ENCODE measurements at places on chromosomes 16 and 17.

DNA sequence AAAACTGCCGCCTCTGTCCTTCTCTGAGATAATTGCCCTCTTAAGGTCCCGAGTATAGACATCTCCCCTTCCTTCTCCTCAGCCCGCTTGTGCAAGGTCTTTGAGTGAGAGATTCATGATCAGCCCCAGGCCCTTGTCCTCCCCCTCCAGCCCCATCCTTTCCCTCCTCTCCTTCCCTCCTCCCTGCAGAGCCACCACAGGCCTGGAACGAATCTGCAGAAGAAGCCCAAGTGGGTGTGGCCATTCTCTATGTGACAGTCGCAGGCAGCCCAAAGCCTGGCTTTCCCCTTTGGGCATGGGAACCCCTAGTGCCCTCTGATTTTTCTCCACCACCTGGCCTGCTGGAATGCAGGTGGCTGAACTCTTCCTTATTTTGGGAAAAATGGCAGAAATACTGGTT is 7.2 kb upstream of the NDRG4 start:
- no peak for DNase-seq

- DNase-seq, result no peak
Measured at GRCh38 chr16:55496509-55497145, 12.2 kb upstream of the LPCAT2 start.

- DNase-seq, result no peak
Measured at GRCh38 chr17:35923609-35924114, 6.9 kb downstream of the RDM1 start.

DNA sequence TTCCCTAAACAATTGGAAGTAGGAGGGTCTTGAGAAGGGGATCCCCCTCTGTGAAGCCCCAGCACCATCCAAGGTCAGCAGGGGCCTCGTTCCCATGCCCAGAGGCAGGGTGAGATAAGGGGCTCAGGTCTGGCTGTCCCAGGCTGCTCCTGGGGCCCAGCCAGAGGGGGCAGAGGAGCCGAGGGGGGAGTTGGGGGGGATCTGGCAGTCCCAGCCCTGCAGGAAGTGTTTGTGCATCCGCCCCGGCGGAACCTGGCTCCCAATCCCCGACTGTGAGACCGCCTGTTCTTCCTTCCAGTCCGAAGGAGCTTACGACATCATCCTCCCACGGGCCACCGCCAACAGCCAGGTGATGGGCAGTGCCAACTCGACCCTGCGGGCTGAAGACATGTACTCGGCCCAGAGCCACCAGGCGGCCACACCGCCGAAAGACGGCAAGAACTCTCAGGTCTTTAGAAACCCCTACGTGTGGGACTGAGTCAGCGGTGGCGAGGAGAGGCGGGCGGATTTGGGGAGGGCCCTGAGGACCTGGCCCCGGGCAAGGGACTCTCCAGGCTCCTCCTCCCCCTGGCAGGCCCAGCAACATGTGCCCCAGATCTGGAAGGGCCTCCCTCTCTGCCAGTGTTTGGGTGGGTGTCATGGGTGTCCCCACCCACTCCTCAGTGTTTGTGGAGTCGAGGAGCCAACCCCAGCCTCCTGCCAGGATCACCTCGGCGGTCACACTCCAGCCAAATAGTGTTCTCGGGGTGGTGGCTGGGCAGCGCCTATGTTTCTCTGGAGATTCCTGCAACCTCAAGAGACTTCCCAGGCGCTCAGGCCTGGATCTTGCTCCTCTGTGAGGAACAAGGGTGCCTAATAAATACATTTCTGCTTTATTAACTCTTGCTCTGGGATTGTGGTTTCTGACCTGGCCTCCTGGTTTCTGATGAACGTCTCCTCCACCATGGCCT is 14.9 kb downstream of the GPRC5C start:
- peak; percentile 56 for DNase-seq

- no peak for DNase-seq
Measured at GRCh38 chr16:23280483-23280967, 21.6 kb upstream of the SCNN1B start.

DNA sequence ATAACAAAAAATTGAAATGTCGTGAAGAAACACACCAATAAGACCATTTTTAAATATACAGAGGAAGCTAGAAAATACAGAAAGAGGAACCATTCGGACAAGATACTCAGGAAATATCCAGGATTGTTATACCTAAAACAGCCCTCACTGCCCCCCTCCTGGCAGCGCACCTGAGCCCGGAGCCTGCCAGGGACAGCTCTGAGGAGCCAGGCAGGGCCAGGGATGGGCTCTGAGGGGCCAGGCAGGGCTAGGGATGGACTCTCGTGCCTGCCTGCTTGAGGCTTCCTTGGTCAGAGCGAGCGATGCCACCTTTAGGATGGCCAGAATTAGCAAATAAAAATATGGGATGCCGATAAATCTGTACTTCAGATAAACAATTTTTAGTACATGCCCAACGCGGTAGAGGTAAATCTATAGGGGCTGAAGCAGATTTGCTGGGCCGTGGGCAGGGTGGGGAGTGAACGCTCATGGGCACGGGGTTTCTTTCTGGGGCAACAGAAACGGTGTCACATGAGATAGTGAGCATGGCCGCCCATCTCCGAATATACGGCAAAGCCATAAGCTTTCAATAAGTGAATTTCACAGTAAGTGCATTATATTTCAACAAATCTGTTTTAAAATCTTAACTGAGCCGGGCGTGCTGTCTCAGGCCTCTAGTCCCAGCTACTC is 18.2 kb upstream of the CSNK1D start:
- no peak for DNase-seq

GRCh38 chr16:80680046-80680445 is 124.4 kb downstream of the CDYL2 start:
- DNase-seq, result no peak

GRCh38 chr16:53849994-53850393 is 146.0 kb downstream of the FTO start:
- DNase-seq, result no peak

GRCh38 chr16:12502676-12503075 is 301.0 kb downstream of the CPPED1 start:
- no peak for DNase-seq

DNA sequence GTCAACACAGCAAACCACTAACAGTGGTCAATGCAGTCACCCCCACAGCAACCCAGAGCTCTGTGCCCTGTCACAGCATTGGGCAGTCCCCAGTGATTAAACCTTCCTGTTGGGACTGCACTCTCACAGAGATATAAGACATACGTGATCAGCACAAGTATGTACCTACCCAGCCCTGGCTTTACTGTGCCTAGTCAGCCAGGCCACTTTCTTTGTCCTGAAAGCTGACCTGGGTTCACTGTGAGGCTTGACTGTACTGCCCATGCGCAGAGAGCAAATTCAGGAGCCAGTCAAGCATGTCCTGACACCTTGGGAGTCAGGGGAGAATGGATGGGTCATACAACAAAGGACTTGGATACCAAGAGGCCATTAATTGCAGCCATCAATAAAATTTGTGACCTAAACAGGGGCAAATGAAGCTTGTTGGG is 10.9 kb upstream of the TMEM170A start:
- DNase-seq, result no peak

DNA sequence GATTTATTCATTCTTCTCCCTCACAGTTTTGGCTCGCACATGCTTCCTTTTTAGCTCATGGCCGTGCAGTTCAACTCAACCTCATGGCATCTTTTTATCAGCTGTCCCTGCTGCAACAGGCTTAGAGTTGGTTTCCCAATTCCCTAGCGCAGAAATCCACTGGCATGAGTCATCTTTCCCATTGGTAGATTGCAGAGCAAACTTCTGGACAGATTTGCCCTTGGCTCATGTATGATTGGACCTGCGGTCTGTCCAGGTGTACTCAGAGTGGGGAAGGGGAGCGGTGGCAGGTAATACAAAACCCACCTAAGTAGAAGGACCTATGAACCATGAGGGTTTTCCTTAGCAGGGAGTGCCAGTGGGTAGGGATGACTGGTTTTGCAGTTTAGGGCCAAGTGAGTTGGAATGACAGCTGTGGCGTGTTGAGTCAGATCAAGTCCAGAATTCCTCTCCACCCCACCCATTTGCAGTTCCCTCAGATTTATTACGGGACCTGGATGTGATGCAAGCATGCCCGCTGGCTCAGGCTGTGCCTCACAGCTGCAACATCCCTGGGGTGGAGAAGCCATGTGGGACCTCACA is 584.7 kb downstream of the WWOX start:
- DNase-seq, result no peak

- DNase-seq, result peak; percentile 74
Measured at GRCh38 chr17:63701868-63702720, 2.2 kb upstream of the LIMD2 start.

DNA sequence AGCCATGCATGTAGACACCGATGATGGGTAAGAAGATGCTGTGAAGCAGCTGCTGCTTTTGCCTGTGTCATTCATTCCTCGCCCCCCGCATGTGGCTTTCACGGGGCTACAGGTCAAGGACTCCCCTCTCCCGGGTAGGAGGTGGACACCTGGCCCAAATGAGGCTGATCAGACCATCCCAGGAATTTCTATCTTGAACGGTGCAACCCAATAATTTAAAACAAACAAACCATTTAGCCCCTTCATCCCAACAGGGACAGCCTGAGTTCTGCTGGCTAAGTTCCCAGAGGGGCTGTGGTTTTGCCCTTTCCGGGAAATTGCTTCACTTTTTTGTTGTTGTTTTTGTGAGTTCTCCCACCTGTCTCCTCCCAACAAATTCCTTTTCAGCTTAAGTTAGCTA is 137.7 kb upstream of the CDH5 start:
- no peak for DNase-seq

- no peak for DNase-seq
Measured at GRCh38 chr17:8889458-8890210, 22.2 kb upstream of the PIK3R6 start.

GRCh38 chr17:79323566-79323965 is 248.9 kb downstream of the ENGASE start:
- no peak for DNase-seq

- DNase-seq, result no peak
Measured at GRCh38 chr16:12488371-12488770, 315.3 kb downstream of the CPPED1 start.

DNA sequence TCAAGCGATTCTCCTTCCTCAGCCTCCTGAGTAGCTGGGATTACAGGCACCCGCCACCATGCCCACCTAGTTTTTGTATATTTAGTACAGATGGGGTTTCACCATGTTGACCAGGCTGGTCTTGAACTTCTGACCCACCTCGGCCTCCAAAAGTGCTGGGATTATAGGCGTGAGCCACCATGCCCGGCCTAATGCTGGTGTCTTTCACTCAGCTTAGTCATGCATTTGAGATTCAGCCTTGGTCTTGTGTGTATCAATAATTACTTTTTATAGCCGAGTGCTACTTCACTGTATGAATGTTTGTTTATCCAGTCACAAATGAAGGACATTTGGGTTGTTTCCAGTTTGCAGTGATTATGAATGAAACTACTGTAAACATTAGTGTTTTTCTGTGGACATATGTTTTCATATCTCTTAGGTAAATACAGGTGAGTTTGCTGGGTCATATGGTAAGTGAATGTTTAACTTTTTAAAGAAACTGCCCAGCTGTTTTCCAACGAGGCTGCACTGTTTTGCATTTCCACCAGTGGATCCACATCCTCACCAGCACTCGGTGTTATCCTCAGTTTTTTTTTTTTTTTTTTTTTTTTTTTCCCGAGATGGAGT is 11.0 kb upstream of the PLCG2 start:
- no peak for DNase-seq

- peak; percentile 57 for DNase-seq
Measured at GRCh38 chr17:82917699-82918345, 78.0 kb upstream of the ZNF750 start.

DNA sequence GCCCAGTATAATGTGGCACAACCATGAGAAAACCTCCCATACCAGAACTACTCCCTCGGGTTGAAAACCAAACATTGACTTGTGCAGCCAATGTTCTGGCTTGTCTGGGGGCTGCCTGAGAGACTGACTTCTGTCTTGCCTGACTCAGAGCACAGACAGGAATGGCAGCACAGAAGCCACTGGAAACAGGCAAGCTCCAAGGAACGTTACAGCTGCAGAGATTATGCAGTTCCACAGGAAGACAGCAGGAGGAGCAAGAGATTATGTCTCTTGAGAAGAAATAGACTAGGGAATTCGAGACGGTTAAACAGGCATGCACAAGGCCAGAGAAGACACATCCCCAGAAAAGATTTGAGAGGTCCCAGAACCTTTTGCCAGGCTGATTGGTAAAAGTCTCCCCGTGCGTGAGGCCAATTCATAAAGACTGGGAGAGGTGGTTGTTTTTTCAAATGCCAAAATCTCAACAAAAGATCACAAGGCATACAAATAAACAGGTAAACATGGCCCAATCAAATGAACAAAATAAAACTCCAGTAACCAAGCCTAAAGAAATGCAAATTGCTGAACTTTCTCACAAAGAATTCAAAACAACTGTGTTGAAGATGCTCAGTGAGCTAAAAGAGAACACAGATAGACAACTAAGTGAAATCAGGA is 90.6 kb upstream of the CDH5 start:
- peak; percentile 15 for DNase-seq

GRCh38 chr17:43316522-43317142 is 82.2 kb upstream of the ARL4D start:
- no peak for DNase-seq

GRCh38 chr16:28514246-28514645 is 7.6 kb upstream of the IL27 start:
- no peak for DNase-seq

- DNase-seq, result peak; percentile 97
Measured at GRCh38 chr17:74379495-74380085, 12.3 kb downstream of the GPR142 start.

DNA sequence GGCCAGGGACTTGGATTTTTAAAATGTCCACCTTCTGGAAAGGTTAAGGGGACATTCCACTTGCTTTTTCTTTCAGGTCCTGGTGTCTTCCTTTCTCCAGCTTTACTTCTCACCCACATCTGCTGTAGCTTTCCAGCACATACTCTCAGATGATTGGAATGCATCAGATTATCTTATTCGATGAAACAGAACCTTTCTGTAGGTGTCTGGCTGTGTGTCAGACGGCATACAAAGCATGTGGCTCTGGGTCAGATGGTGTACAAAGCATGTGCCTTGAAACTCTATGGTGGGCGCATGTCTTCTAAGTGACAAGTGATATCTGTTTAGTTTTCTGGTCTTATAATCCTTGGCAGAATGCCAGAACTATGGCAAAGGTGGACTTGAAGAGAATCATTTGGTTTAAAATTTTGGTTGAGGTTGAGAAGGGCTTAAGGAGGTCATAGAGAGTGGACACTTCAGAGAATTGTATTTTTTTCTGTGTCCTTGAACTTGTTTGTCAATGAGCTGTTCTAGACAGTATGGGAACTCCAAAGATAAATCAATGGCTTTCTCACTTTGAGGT is 125.3 kb downstream of the FTO start:
- no peak for DNase-seq

DNA sequence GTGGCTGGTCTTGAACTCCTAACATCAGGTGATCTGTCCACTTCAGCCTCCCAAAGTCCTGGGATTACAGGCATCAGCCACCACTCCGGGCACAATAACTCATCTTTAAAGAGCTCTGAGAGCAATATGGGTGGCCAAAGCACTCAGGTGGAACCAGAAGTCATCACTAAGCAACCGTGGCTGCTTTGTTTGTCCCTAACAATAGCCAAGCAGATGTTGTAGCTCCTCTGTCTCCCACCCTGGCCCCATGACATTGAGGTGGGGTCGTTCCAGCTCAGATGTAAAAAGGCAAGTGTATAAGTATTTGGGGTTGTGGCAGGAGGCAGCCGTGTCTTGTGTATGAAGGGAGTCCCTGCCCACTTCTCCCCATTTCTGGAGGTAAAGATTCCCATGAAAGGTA is 3.7 kb upstream of the SCIMP start:
- DNase-seq, result no peak

GRCh38 chr17:78316867-78317789 is 42.7 kb downstream of the SOCS3 start:
- no peak for DNase-seq
